ENCODE measurements at places on chromosomes 7 and 10. TPM values are rescaled to one million over a fixed set of nuclear protein-coding genes. Genes with fewer than 3 reads are reported as not detected.

TMEM140 gene
- polyA plus RNA-seq, result 26.5 TPM

NUDT13 gene
- polyA plus RNA-seq, result 5.8 TPM

NME8 gene
- not detected for polyA plus RNA-seq

FHIP2A gene
- polyA plus RNA-seq, result 9.0 TPM

ZFAND4 gene
- 5.0 TPM for polyA plus RNA-seq

PKD2L1 gene
- polyA plus RNA-seq, result not detected

CCDC3 gene
- polyA plus RNA-seq, result 5.5 TPM

GTPBP4 gene
- polyA plus RNA-seq, result 52.0 TPM

BICC1 gene
- polyA plus RNA-seq, result 2.1 TPM

OR13A1 gene
- polyA plus RNA-seq, result 0.04 TPM

TRDMT1 gene
- 1.8 TPM for polyA plus RNA-seq

AGAP5 gene
- polyA plus RNA-seq, result 6.0 TPM
